ENCODE measurements at places on chromosomes 5 and 9.

DNA sequence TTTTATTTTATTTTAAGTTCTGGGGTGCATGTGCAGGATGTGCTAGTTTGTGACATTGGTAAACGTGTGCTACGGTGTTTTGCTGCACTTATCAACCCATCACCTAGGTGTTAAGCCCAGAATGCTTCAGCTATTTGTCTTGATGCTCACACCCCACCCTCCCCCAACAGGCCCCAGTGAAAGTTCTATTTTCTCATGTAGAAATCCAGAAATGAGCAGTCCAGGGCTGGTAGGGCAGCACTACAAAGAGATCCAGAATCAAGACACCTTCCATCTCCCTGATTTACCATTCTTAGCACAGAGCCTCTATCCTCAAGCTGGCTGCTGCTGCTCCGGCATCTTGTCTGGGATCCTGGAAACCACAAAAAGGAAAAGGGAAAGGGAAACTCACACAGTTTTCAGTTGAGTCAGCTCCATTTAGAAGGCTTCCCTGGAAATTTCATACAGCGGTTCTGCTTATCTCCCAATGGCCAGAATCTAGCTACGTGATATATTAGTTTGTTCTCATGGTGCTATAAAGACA is 85.4 kb upstream of the SMARCA2 start:
- no peak for DNase-seq

DNA sequence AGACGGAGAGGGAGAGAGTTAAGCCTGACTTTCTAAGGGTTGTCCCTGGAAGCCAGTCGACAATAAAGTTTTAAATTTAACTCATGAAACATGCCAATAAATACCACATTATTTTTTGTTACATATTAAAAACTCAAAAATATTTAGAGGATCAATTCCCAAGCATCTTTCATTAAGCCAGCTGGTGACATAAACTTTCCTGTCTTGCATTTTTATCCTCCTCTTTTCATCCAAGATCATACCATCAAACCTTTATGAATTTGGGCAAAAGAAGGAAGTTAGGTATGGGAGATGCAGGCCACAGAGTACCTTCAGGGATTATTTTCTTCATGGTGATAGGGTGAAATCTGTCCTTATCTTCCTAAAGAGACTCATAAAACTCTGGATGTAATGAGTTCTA is 178.3 kb upstream of the FBXL17 start:
- DNase-seq = no peak

DNA sequence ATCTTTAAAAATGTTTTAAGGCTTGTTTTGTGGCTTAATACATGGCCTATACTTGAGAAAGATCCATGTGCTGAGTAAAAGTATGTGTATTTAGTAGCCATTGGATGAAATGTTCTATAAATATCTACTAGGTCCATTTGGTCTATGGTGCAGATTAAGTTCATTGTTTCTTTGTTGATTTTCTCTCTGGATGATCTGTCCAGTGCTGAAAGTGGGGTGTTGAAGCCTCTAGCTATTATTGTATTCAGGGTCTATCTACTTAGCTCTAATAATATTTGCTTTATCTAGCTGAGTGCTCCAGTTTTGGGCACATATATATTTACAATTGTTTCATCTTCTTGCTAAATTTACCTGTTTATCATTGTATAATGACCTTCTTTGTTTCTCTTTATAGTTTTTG is 272.2 kb upstream of the NR4A3 start:
- DNase-seq = no peak

- DNase-seq = no peak
Observed at GRCh38 chr5:78765116-78765515, 116.5 kb upstream of the LHFPL2 start.

- no peak for DNase-seq
Observed at GRCh38 chr9:134053941-134054761, 13.7 kb downstream of the BRD3 start.

DNA sequence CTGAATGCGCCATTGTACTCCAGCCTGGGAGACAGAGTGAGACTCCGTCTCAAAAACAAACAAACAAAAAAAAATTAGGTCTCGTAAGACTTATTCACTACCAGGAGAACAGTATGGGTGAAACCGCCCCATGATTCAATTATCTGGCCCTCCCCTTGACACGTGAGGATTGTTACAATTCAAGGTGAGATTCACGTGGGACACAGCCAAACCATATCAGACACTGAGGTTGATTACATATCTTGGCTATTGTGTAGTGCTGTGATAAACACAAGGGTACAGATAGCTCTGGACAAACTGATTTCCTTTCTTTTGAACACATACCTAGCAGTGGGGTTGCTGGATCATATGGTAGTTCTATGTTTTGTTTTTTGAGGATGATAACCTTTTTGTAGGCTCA is 42.4 kb upstream of the PWWP2A start:
- no peak for DNase-seq

DNA sequence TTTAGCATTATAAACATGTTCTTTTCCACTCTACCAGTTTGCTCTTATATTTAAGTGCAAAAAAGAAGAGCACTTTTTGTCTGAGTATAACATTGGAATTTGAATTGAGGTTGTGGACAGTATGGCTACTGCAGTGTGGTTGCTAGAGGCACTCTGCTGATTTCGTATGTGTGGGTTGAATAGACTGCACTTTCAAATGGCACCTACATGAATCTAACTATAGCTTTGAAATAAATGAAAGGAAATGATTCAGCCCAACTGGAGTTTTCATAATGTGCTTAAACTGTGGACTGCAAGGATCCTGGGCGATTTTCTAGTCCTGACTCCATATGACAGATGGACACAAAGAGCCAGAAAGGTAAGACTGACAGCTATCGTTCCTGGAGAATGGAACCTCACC is 657.6 kb upstream of the RIOK2 start:
- DNase-seq = peak; percentile 22

DNA sequence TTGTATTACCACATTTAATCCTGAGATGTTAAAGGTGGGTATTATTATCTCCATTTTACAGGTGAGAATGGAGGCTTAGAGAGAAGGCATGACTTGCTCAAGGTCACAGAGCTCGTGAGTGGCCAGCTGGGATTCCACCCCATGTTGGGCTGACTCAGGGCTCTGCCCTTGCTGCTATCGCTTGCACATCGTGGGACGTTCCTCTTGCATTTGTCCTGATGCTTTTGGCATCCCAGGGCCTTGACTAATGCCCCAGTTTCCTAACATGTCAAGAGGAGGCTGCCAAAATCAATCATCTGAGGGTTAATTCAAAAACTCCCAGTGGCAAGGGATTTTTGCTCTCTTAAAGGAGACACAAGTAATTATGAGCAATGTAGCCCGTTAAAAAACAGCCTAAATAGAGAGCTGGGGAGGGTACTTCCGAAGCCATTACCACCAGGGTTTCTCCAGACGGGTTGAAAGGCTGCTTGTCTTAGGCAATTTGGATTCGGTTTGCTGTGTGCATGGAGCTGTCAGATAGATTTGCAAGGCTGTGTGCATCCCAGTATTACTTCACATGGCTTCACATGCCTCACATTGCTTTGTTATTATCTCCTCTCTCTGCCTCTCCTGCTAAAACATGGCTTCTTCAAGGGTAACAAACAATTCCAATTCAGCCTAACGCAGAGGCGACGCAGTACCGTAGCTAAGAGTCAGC is 347.4 kb downstream of the DRD1 start:
- no peak for DNase-seq

DNA sequence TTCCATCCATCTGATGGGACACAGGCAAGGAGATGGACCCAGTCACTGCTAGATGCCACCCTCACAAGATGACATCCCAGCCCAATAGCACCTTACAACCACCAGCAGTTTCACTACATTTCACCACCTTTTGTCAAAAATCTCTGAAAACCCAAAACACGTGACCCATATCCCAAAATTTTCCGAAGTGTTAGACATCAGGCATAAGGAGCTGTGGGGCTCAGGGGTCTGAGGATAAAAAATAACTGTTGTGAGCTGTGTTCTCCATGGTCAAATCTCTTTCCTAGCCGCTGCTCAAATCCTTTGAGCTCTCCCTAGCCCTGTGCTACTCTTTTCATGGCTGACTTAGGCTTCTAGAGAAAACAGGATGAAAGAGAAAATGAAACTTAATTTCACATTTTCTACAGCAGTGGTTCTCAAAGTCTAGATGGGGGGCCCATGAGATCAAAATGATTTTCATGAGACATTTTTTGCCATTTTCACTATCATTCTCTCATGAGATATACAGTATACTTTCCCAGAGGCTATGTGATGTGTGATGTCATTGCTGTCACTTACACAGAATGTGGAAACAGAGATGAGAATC is 40.7 kb downstream of the TIMD4 start:
- DNase-seq = no peak

- DNase-seq = no peak
Observed at GRCh38 chr5:91109634-91110033, 273.5 kb downstream of the ARRDC3 start.

DNA sequence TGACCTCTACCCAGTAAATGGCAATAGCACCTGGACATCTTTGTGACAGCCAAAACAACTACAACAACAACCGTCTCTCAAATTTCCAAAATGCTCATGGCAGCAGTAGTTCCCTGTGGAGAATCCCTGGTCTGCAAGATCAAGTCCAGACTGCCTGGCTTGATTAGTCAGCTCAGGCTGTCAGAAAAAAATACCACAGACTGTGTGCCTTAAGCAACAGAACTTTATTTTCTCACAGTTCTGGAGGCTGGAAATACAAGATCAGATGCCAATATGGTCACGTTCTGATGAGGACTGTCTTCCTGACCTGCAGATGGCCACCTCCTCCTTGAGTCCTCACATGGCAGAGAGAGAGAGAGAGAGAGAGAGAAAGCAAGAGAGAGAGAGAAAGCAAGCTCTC is 52.3 kb upstream of the MOCS2 start:
- peak; percentile 38 for DNase-seq

DNA sequence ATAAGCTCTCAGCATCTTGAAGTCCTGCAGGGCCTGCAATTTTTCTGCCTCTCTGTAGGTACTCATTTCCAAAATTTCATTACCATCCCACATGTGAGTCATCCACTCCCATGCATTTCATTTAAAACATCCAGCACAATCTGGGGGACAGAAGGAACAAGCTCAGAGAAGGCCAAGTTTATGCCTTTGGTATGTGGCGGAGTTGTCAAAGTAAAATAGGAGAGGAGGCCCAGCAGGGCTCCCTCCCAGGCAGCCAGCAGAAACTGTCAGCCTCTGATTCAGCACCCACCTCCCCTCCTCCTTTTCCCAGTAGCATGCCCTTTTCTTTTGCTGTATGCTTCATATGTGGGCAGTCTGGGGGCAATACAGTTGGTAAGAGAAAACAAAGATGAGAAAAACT is 126.4 kb upstream of the ZNF366 start:
- peak; percentile 89 for DNase-seq

- no peak for DNase-seq
Observed at GRCh38 chr9:93210324-93210973, 26.5 kb downstream of the WNK2 start.

- no peak for DNase-seq
Observed at GRCh38 chr5:154147666-154148065, 42.9 kb upstream of the GALNT10 start.

- no peak for DNase-seq
Observed at GRCh38 chr5:101102506-101102905, 199.4 kb upstream of the ST8SIA4 start.

GRCh38 chr5:58357121-58357520 is 102.8 kb downstream of the PLK2 start:
- peak; percentile 69 for DNase-seq

DNA sequence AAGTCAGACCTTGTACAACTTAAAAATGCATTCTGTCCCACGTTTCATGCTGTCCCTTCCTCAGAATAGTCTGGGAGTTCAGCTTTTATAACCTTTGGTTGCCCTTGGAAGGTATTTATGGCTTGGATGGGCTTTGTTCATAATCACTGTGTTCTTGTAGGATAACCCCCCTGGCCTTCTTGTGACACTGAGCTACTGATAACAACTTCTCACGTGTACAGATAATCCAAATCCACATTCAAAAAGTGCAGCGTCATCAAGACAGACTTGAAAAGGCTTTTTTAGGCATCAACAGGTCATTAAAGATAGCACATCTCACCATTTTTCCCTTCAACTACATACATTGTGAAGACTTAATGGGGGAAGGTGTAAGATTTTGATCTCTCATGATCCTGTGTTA is 42.0 kb downstream of the SLC1A3 start:
- DNase-seq = no peak

DNA sequence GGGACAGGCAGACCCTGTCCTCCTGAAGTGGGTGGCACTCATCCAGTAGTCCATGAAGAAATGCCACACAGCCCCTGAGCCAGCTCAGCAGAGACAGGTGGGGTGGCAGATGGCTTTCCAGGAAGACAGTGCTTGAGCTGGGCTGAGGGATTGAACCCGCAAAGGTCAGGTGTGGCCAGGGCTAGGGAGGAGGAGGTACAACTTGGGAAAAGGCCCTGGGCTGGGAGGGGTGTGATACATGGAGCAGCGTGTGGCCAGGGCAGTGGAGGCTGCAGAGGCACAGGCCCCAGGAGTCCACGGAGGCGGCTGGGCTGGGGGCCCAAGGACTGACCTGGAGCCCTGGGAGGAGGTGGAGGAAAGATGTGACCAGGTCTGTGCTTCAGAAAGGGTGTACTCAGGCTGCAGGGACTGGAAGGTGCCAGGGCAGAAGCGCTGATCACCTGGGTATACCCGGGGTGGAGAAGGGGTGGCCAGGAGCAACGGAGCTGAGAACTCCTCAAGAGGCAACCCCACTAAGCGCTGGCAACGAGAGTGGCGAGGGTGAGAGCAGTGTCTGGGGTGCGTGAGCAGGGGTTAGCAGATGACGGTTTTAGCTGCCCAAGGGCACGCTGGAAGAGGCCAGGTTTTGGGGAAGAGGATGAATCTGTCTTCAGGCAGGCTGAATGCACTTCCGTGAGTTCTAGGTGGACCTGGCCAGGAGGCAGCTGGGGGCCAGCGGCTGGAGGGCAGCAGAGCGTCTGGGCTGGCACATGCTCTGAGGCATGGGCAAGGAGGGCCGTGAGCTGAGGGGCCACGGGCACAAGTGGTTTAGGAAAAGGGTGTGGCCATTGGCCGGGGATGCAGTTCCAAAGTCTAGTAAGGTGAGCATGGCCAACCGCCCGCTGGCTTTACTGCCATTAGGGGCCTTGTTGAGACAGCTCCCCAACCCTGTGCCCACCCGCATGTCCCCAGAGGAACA is 3.9 kb upstream of the RABL6 start:
- no peak for DNase-seq

GRCh38 chr9:114590328-114590727 is 2.8 kb downstream of the ATP6V1G1 start:
- DNase-seq = no peak

DNA sequence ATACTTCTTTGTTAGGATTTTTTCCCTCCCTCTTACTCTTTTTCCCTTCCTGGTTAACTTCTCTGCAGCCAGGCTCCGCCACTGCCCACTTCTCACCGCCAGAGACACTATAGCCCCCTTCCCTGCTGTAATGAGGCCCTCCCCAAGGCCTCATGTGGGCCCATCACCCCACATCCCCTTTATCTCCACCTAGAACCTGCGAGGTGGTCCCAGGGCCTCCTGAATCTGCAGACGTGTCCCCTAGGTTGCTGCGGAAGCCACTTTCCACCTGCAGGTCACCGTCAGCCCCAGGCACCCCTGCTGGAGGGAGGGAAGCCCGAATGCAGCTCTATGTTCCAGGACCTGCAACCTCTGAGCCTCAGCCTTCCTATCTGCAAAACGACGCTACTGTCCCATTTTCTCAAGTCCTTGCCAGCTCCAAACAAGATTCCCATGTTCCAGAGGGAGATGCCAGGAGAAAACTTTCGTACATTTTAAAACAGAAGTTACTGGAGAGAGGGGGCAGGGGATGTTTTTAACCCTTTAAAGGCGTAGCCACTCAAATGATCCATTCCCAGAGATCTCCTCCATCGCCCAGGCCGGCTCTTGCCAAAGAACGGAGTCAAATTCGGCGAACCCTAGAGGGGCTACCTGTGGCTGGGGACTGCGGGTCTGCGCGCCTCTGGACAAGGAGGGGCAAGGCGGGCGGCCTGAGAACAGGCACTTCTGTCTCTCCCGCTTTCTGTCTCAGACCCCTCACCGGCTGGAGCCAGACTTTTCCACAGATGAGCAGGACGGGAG is 929 bp downstream of the SH3PXD2B start:
- peak; percentile 69 for DNase-seq

All from M059J (cell line).